Kidney (tissue), 22 donors: ENCODE measurements at places on chromosomes 6 and 20. TPM values are rescaled to one million over a fixed set of nuclear protein-coding genes. Genes with fewer than 3 reads are reported as not detected.

Gene GGTLC1
- total RNA-seq = not detected

- H3K4me1 ChIP-seq = peaks cover 6% of the 10 kb centered on the region
- H3K4me3 ChIP-seq = no peak overlapping the region
- H3K27me3 ChIP-seq = no peaks in the 10 kb centered on the region
- no peaks in the 10 kb centered on the region for H3K36me3 ChIP-seq
Observed at GRCh38 chr6:79373880-79374279, 139.4 kb upstream of the HMGN3 start.

DNA sequence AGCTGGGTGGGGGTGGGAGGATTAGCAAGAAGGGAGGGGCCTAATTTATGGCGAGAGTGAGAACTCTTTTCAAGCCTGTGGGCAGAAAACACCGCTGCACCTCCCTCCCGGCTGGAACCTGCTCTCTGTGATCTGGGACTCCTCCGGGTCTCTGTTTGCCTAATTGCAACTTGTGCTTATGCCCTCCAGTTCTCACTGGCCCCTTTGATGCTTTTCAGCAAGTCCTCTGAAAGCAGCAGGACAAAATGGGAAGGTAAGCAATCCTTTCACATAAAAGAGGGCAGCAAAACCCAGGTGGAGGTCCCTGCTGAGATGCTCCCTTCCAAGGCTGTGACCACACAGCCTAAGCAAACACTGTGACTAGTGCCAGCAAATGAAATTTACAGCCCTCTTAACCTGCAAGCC is 523.0 kb upstream of the FLRT3 start:
- H3K27ac ChIP-seq = no peak overlapping the region
- no peak overlapping the region for H3K4me3 ChIP-seq
- H3K4me1 ChIP-seq = no peaks in the 10 kb centered on the region
- H3K27me3 ChIP-seq = no peaks in the 10 kb centered on the region

Gene BEND6
- total RNA-seq = 0.72 TPM

- DNase-seq = no peak
- no peaks in the 10 kb centered on the region for H3K36me3 ChIP-seq
- no peaks in the 10 kb centered on the region for H3K4me1 ChIP-seq
- no peak overlapping the region for H3K4me3 ChIP-seq
- no peak overlapping the region for H3K27ac ChIP-seq
Observed at GRCh38 chr6:9467741-9468140, 947.1 kb downstream of the TFAP2A start.

Gene DNAH8
- 0.50 TPM for total RNA-seq

- H3K27me3 ChIP-seq = no peaks in the 10 kb centered on the region
- H3K4me1 ChIP-seq = peaks cover 4% of the 10 kb centered on the region
- no peak overlapping the region for H3K27ac ChIP-seq
- DNase-seq = peak; percentile 49
- H3K36me3 ChIP-seq = no peaks in the 10 kb centered on the region
Observed at GRCh38 chr20:8020314-8021079, 936 bp upstream of the TMX4 start.

DNA sequence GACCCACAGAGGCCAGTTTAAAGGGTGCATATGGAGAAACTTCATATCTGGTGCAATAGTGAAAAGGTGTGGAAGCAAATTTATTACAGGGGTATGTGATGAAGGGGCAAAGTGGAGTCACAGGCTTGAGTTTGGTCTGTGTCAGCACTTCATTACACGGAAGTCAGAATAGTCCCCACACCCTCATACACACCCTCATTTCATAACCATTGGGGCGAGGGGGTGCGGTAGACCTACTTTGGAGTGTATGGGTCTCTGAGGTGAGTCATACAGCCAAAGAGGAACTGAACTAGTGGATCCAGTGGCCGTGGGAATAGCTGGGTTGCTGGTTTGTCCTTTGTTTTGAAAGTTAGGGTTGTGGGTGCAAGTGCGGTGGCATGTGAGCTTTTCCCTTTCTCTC is 3.3 kb downstream of the TM9SF4 start:
- no peaks in the 10 kb centered on the region for H3K27me3 ChIP-seq
- no peaks in the 10 kb centered on the region for H3K4me1 ChIP-seq
- no peak overlapping the region for H3K27ac ChIP-seq
- H3K4me3 ChIP-seq = no peak overlapping the region
- no peaks in the 10 kb centered on the region for H3K36me3 ChIP-seq

Gene ATP9A
- 40.2 TPM for total RNA-seq

DNA sequence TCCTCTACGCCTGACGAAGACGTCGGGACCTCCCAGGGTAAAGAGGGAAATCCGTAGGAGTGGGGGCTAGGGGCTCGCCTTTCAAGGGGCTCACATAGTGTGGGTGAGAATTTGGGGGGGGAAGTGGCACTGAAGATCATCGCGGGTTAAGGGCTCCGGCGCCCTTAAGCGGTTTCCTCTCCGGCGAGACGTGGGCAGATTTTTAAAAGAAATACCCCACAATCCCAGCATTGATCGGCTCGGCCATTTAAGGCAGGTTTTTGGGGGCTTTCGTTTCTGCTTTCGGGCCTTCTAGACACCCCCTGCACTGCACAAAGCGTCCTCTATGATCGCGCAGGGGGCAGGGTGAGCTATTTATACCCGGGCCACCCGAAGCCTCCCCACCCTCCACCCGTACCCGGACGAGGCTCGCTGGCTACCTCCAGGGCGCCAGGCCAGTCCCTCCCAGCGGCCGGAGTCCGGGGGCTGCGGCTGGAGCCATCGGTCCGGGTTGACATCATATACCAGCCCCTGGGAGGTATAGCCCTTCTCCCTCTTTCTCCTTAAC is 1.2 kb downstream of the NKX2-2 start:
- H3K27ac ChIP-seq = no peak overlapping the region
- DNase-seq = no peak
- H3K36me3 ChIP-seq = no peaks in the 10 kb centered on the region
- H3K4me1 ChIP-seq = no peaks in the 10 kb centered on the region
- peaks cover 57% of the 10 kb centered on the region for H3K27me3 ChIP-seq
- no peak overlapping the region for H3K4me3 ChIP-seq

GRCh38 chr6:140101367-140101766 is 726.9 kb upstream of the CITED2 start:
- no peak for DNase-seq
- H3K27ac ChIP-seq = no peak overlapping the region
- no peaks in the 10 kb centered on the region for H3K27me3 ChIP-seq

Gene DEFB132
- total RNA-seq = not detected

GRCh38 chr6:42217157-42217518 is 523 bp downstream of the MRPS10 start:
- peaks cover 3% of the 10 kb centered on the region for H3K4me1 ChIP-seq
- H3K27ac ChIP-seq = no peak overlapping the region
- H3K36me3 ChIP-seq = peaks cover under 1% of the 10 kb centered on the region

GRCh38 chr20:43840382-43841070 is 74.1 kb upstream of the TOX2 start:
- DNase-seq = peak; percentile 12
- H3K27me3 ChIP-seq = no peaks in the 10 kb centered on the region
- H3K27ac ChIP-seq = no peak overlapping the region
- H3K36me3 ChIP-seq = no peaks in the 10 kb centered on the region
- no peak overlapping the region for H3K4me3 ChIP-seq

Gene RNF144B
- total RNA-seq = 153 TPM

Gene TSBP1
- not detected for total RNA-seq

Gene NKX2-2
- total RNA-seq = not detected

DNA sequence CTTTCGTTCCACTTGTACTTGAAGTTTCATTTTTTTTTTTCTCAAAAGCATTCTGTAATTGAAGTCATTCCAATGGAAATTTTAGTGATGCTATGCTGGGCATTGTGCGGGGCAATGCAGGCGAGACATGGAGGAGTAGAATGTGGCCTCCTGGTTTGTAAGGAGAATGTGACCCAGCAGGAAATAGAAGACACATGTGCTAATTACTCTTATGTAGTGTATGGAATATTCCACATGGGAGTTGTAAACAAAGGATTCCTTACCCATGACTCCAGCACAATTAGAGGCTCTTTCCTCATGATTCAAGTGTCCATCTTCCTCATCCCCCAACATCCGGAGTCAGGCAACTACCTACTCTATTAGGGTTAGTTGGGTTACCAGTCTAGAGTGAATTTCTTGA is 14.9 kb upstream of the RFPL4B start:
- no peak overlapping the region for H3K27ac ChIP-seq

Gene SAPCD1
- 6.5 TPM for total RNA-seq

GRCh38 chr6:10578723-10579122 is 57.6 kb downstream of the GCNT2 start:
- no peaks in the 10 kb centered on the region for H3K36me3 ChIP-seq
- H3K27ac ChIP-seq = no peak overlapping the region
- no peak overlapping the region for H3K4me3 ChIP-seq
- no peaks in the 10 kb centered on the region for H3K27me3 ChIP-seq

Gene TUBB2B
- total RNA-seq = 34.2 TPM

Gene ARMH2
- not detected for total RNA-seq

DNA sequence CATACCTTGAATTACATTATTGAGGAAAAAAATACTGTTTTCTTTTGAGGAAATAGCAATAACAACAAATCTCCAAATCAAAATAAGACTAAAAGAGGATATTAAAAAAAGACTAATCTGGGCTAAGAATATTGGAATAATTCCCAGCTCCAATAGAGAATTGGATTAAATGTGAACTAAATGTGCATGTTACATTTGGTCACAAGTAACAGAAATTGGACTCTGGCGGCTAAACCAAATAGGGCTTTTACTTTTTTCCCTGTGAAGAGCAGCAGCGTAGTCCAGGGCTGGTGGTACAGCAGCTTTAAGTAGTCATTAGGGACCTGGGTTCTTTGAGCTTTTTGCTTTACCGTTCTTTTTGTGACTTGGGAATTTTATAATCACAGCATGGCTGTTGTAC is 71.9 kb downstream of the ELOVL2 start:
- H3K4me1 ChIP-seq = no peaks in the 10 kb centered on the region
- H3K27me3 ChIP-seq = no peaks in the 10 kb centered on the region
- DNase-seq = no peak
- no peak overlapping the region for H3K27ac ChIP-seq

DNA sequence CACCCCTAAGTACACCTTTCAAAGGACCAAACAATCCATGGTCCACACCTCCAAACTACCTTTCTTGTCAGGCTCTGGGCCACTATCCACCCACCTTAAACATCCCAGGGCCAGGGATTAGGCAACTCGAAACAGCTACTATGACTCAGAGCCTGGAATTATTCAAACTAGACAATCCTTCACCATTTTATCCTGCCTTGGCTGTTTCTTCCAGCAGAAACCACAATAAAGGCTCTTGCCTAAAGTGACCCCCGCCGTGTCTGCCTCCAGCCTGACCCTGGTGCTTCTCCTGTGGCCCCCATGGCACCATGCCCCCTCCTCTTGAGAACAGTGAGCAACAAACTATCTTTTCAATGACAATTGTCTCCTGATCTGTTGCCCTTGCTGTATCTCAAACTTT is 195.5 kb downstream of the EPM2A start:
- H3K27ac ChIP-seq = no peak overlapping the region
- no peak overlapping the region for H3K4me3 ChIP-seq
- H3K4me1 ChIP-seq = no peaks in the 10 kb centered on the region

- no peaks in the 10 kb centered on the region for H3K27me3 ChIP-seq
- H3K4me1 ChIP-seq = no peaks in the 10 kb centered on the region
- no peaks in the 10 kb centered on the region for H3K36me3 ChIP-seq
- DNase-seq = no peak
- H3K27ac ChIP-seq = no peak overlapping the region
- H3K4me3 ChIP-seq = no peak overlapping the region
Observed at GRCh38 chr20:5703681-5704101, 46.5 kb upstream of the SHLD1 start.
